ENCODE measurements at places on chromosomes 2 and 18. TPM values are rescaled to one million over a fixed set of nuclear protein-coding genes. Genes with fewer than 3 reads are reported as not detected.
A peak's percentile ranks its signal among the peaks of the same experiment; 100 is the strongest.

The DLGAP1 gene
- not detected for polyA plus RNA-seq

DNA sequence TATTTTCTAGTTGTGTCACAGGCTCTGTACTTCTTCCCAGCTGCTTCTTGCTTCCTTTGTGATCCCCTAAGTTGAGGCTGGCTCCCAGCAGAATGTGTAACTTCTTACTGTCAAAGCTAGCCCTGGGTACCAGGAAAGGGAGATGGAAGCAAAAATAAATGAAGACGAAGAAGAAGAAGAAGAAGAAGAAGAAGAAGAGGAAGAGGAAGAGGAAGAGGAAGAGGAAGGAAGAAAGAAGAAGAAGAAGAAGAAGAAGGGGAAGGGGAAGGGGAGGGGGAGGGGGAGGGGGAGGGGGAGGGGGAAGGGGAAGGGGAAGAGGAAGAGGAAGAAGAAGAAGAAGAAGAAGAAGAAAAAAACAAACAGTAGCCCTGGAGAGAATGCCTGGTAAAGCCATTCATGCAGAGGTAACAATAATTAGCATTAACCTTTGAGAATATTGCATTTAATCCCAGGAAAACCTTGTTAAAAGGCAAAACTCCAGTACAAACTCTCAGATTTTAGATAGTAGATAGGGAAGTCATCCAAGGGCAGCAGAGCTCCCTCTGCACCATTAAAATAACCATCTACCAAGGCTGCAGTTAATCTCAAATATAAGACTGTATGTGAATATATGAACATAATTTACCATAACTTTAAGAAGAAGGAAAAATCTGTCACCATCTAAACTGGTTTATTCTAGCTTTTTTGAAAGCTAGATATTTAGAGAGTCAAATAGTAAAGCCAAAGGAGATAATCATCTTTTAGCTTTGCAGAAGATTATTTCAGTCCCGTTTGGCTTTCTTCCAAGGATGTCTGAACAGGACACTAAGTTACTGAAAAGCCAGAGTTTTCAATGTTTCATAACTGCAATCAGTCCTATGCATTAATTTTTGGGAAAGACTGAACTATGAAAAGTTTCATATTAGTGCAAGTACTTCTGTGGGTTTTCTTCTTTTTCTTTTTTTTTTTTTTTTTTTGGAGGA, 44.3 kb upstream of the FBXO11 start:
- no peak overlapping the region for H3K27ac ChIP-seq
- no peaks in the 10 kb centered on the region for H3K27me3 ChIP-seq
- H3K4me1 ChIP-seq, result peaks cover 8% of the 10 kb centered on the region
- DNase-seq, result peak; percentile 48

- DNase-seq, result no peak
- no peaks in the 10 kb centered on the region for H3K4me1 ChIP-seq
- H3K27me3 ChIP-seq, result no peaks in the 10 kb centered on the region
- H3K4me3 ChIP-seq, result no peak overlapping the region
These were observed 31.5 kb downstream of the CFAP210 start for GRCh38 chr2:169662744-169663143.

The LRP2 gene
- not detected for polyA plus RNA-seq

The SPR gene
- polyA plus RNA-seq, result 25.7 TPM

DNA sequence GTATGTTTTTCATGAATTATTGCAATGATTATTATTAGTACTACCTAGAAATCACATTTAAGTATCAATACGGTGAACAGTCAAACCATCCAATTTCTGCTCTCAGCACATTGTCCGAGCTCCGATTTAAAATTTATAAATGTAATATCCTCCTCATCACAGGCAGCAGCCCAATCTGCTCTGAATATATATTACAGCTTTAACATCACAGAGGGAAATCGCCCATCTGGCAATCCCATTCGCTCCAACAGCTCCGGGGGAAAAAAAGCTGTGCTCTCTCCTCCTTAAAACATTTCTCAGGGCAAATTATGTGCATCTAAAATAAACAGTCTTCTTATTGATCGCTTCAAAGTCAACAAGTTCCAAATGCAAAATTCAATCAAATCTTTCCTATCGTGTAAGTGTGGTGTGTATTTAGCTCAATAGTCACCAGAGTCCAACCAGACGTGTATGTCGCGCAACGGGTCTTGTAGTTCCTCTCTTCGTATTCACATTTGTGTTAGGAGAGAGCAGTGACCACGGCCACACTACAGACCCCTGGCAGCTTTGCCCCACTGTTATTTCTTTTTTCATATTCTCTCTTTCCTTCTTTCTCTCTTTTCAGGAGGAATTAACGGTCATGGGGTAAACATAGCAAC, 2.4 kb downstream of the FIGN start:
- H3K27me3 ChIP-seq, result no peaks in the 10 kb centered on the region
- H3K36me3 ChIP-seq, result no peaks in the 10 kb centered on the region
- H3K4me1 ChIP-seq, result peaks cover 9% of the 10 kb centered on the region
- H3K27ac ChIP-seq, result peak overlapping the region; percentile 21

- H3K27ac ChIP-seq, result peak overlapping the region; percentile 34
- peak; percentile 31 for DNase-seq
- no peaks in the 10 kb centered on the region for H3K27me3 ChIP-seq
- peaks cover 5% of the 10 kb centered on the region for H3K4me1 ChIP-seq
- no peaks in the 10 kb centered on the region for H3K36me3 ChIP-seq
- no peak overlapping the region for H3K4me3 ChIP-seq
These were observed 480.1 kb upstream of the TCF4 start for GRCh38 chr18:56067969-56068671.

- H3K4me3 ChIP-seq, result no peak overlapping the region
- peaks cover 4% of the 10 kb centered on the region for H3K36me3 ChIP-seq
- H3K27ac ChIP-seq, result no peak overlapping the region
- no peaks in the 10 kb centered on the region for H3K27me3 ChIP-seq
These were observed 20.4 kb upstream of the CD226 start for GRCh38 chr18:69968039-69968438.

The MAP3K19 gene
- not detected for polyA plus RNA-seq

The FAM237A gene
- polyA plus RNA-seq, result not detected

The THADA gene
- polyA plus RNA-seq, result 25.6 TPM

Data from SK-N-SH (cell line).